Naive thymus-derived CD4-positive, alpha-beta T cell (primary cell): ENCODE measurements at places on chromosomes 6 and 20.

DNA sequence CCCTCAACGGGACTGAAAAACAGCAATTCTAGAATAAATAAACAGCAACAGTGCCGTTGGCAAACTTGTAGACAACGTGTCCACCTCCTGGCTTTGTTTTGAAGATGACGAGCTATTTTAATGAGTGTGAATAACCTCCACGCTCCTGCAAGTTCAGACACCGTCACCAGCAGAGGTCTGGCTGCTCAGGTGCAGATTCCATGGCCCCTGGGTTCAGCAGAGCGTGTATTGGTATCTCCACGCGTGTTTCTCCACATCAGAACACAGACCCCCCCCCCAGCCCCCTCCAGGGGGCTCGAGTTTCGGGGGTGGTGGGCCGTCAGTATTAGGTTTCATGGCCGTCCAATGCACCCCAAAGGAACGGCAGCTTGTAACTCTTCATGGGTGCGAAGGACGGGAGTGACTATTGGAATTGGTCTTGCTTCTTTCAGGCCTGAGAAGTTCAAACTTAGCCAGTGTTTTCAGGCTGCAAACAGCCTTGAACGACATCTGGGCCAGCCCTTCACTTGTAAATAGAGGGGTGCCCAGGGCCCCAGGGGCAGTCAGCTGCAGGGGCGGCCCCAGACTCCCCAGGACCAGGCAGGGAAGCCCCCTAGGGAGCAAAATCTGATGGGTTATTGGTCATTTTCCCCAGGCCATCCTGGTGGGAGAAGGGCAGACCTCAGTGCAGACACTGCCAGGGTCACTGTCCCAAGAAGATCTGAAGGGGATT lies 308.6 kb downstream of the TAF4 start:
- no peak overlapping the region for H3K4me3 ChIP-seq
- no peak for DNase-seq
- no peaks in the 10 kb centered on the region for H3K36me3 ChIP-seq
- no peaks in the 10 kb centered on the region for H3K4me1 ChIP-seq
- no peaks in the 10 kb centered on the region for H3K27me3 ChIP-seq
- no peak overlapping the region for H3K27ac ChIP-seq

GRCh38 chr6:45742591-45742990 lies 273.1 kb downstream of the CLIC5 start:
- no peak overlapping the region for H3K4me3 ChIP-seq
- H3K27me3 ChIP-seq: no peaks in the 10 kb centered on the region
- no peaks in the 10 kb centered on the region for H3K36me3 ChIP-seq
- DNase-seq: no peak
- H3K4me1 ChIP-seq: no peaks in the 10 kb centered on the region

- H3K27ac ChIP-seq: no peak overlapping the region
Measured at GRCh38 chr6:157092736-157093135, 230.6 kb downstream of the TMEM242 start.

- H3K27me3 ChIP-seq: no peaks in the 10 kb centered on the region
- no peaks in the 10 kb centered on the region for H3K36me3 ChIP-seq
- no peak for DNase-seq
- H3K27ac ChIP-seq: no peak overlapping the region
Measured at GRCh38 chr20:4305091-4305490, 289.7 kb upstream of the RNF24 start.
